ENCODE measurements at places on chromosomes 11 and 22.
A peak's percentile ranks its signal among the peaks of the same experiment; 100 is the strongest.

- no peak for DNase-seq
These were observed 20.7 kb upstream of the MTMR2 start for GRCh38 chr11:95944623-95945022.

- no peak for DNase-seq
These were observed 104.7 kb upstream of the CARD18 start for GRCh38 chr11:105244160-105244825.

DNA sequence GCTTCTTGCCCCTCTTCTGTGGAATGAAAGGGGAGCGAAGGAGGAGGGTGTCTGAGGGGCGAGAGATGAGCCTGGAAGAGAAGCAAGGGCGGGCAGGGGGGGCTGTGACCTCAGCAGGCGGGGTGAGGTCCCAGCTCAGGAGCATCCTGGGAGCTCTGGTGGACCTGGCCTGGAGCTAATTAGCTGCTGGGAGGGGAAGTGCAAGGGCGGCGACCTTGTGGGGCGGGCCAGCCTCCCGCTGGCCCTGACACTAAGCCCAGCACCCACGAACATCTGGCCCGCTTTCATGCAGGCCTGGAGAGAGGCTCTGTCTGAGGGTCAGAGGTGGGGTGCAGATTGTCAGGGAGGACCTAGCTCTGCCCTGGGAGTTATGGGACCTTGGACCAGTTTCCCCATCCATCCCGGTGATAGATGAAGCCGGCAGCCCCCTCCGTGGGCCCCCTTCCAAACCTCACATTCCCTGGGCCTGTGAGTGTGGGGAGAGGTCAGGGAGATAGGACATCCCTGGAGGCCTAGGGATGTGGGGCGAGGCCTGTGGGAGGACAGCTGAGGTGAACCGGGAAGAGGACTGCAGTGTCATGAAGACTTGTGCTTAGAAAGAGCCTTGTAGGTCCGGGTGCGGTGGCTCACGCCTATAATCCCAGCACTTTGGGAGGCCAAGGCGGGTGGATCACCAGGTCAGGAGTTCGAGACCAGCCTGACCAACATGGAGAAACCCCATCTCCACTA, 28.5 kb upstream of the CD82 start:
- DNase-seq: no peak

GRCh38 chr11:61659413-61660196, 20.6 kb upstream of the DAGLA start:
- DNase-seq: no peak

DNA sequence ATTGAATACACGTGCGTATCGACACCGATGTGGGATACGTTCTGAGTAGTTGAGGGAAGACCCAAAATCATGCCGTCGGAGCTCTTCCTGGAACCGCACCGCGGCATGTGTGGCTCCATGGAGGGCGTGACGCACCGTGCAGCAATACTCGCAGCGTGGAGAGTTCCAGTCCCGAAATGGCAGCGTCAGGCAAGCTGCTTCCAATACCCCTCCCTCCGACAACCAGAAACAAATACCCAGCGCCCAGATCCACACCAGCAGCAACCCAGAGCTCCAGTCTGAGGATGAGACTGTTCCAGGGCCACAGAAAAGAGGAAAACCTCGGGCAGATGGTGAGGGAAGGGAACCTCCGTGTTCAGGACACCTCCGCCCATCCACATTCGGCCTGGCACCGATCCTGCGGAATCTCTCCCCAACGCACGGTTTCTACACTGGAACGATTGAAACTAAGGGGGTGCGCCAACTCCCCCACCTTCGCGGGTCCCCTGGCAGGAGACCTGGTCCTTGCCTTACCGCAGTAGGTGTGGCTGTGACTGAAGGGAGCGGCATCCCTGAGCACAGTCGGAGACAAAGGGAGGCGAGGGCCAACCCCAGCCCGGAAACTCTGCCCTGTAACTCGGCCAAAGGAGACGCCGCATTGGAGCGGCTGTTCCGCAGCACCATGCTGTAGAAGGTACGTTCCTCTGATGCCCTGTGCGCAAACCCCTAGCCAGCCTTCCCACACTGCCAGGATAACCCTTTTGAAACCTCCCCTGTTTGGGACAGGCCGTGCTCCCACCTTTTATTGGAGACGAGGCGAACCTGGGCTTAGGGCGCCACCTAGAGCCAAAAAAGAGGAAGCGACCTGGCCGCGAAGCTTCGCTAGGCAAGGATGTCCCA, 28.2 kb downstream of the DBX1 start:
- peak; percentile 69 for DNase-seq

DNA sequence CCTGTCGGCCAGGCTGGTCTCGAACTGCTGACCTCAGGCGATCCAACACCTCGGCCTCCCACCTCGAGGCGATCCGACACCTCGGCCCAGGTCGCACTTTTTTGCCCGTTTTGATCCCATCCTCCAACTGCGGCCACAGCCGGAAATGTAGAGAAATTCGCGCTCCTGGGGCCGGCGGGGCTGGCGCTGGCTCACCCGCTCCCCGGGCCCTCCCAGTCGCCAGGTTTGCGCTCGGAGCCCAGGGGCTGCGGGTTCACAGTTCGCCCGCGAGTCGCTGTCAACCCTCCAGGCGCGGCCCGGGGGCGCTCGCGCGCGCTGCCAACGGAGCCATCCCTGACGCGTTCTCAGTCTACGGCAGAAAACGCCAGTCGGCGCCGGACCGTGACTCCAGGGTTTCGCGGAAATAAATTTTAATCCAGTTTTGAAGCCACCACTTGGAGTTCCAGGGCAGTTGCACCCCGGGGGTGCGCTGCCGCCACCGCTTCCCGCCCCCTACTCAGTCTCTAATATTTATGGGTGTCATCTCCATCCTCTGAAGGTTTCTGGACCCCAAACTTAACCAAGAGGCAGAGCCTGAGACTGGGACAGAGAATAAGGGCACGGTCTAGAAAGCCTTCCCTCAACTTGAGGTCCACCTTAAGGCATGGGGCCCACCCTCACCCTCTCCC, 1.5 kb upstream of the KLHDC7B start:
- peak; percentile 89 for DNase-seq

DNA sequence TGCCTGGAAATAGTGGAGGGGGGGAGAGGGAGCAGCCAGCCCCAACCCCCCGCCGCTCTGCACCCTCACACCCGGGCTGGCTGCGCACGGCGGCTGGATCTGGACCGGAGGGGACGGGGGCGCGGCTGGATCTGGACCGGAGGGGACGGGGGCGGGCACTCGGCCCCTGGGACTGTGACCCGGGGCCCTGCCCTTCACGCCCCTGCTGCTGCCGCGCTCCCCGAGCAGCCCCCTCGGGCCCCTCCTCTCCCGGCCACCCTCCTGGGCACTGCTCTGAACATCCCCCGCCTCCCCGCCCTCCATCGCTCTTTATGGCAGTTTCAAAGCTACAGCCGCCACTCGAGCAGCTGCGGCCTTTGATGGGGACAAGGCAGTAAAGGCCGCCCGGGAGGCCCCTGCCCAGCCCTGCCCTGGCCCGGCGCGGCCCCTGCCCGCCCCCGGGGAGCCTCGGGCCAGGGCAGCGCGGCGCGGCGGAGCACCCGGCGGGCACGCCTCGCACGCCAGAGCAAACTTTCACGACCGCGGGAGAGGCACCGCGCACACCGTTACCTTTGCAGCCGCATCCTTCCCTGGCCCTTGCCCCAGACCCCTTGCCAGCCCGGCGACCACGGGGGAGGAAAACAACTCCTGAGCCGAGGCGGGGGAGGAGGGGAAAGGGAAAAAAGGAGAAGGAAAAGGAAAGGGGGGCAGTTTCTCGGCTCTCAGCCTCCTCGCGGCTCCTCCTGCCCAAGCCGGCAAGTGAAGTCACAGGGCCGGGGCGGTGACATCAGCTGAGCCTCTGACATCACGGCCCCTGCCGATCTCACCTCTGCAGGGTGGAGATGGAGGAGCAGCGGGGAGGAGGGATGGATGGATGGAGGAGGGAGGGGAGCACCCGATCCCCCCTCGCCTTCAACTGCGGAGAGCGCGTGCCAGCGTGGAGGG, 13.1 kb upstream of the TCF20 start:
- DNase-seq: peak; percentile 42

GRCh38 chr11:45457649-45458048, 171.5 kb upstream of the SYT13 start:
- DNase-seq: no peak

DNA sequence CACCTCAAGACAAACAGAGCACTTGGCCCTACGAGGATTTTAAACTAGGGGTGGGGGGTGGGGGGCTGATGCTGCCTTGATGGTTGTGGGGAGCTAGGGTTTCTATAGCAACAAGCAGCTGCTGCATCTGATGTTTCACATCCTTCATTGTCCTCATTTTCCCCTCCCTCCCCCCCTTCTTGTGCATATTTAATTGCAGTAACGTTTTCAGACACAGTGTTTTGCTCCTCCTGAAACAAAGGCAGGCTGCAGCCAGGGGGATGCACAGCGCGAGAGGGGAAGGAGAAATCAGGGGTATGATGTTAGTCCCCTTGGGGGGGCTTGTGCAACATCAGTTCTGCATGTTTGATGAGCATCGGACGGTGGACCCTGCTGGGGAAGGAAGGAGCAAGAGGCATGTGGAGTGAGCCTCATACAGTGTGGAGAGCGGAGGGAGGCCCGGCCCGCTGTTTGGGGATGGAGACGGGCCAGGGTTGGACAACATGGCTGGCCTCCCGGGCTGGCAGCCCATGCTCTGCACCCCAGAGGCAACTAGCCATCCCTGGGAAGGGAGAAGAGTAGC, 208.3 kb downstream of the CEP164 start:
- no peak for DNase-seq

DNA sequence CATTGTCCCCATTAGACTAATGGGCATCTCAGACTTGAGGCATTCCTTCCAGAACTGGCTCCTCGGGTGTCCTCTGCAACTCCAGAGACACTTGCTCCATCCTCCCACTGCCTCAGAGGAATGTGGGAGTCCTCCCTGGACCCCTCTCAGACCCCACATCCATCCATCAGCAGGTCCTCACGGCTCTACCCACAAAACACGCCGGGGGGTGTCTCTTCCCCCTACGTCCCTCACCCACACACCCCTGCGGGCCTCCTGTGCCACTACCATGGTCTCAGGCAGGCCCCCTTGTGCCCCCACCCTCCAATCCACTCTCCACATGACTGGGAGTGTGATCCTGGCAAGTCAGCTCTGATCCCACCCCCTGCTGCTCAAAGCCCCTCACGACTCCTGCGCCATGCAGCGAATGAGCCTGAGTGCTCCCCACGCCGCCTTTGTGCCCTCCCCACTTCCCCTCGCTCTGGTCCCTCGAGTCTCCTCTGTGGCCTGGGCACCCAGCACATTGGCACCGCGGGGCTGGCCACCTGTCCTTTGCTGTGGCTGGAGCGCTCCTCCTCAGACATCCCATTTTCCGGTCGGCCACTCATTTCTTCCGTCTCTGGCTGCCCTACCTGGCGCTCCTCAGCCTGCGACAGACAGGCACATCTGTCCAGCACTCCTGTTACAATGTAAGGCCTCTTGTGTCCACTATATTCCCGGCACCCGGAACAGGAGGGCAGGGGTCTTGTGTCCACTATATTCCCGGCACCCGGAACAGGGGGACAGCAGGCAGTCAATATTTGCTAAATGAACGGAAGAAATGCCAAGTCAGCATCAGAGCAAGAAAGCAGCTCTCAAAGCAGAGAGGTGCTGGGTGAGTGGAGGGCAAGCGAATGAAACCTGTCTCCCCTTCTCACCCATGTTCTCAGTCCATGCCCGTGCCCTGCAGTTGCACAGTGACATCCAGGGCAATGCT, 14.2 kb upstream of the MOB2 start:
- DNase-seq: no peak

DNA sequence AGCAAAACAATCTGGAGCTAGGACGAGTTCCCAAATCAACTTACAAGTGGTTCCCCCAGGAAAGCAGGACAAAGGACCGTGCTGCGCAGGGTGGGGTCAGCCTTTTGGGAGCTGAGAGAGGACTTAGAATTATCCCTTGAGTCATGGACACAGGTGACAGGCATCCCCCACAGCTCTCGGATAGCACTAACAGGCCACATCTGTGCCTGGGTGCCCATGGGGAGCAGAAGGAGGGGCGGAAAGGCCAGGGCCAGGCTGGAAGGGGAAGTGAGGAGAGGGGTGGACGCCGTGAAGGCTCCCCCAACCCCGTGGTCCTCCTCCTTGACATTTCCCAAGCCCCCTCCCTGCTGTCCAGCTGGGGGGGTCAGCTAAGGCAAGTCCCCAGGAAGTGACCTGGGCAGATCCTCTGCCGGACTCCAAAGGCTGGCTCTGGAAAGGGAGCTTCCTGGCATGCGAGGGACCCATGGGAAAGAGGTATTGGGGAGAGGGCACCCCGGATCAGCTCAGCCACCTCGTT, 31.6 kb upstream of the A4GALT start:
- no peak for DNase-seq

DNA sequence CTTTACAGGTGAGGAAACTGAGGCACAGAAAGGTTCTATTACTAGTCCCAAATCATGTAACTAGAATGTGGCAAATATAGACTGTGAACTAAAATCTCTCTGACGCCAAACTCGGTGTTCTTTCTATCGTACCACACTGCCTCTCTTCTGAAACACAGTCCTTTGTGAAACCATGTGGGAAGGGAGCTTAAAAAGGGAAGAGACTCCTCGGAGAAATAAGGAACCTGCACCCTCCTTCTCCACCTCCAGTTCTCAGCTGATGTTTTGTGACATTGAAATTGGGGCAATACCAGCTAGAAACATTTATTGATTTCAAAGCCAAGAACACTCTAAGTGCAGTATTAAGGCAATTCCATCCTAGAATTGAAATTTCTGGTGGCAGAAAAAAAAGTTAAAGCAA, 76.4 kb upstream of the DRD2 start:
- DNase-seq: no peak

DNA sequence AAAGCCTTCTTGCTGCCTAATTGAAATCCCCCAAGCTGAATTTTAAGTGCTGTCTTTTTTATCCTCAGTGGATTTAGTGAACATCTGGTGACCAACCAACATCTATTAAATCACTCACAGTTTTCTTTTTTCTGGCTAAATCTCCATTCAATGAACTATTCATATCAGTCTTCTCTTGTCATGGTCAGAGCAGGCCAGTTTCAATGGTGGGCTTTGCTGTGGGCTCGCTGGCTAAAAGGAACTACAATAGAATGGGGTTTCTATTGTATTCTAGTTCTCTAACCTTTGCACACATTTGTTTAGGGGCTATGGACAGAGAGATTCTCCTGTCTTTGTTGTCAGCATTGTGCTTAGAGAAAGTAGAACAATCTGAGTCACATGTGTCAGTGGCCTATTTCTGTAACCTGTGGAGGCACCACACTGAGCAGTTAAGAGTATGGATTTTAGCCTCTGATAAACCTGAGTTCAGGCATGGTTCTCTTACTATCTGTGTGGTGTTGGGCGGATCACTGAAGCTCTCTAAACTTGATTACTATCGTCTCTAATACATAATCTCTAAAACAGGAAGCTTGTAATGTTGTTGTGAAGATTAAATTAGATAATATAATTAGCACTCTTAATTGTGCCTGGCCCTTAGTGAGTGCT, 94.2 kb upstream of the CADM1 start:
- DNase-seq: no peak

GRCh38 chr22:28983190-28983589, 78.4 kb downstream of the C22orf31 start:
- no peak for DNase-seq

- DNase-seq: no peak
These were observed 15.8 kb upstream of the OMP start for GRCh38 chr11:77086521-77087472.

GRCh38 chr11:127994736-127995135, 592.6 kb downstream of the ETS1 start:
- DNase-seq: no peak
